ENCODE measurements at places on chromosomes 11 and 22.

DNA sequence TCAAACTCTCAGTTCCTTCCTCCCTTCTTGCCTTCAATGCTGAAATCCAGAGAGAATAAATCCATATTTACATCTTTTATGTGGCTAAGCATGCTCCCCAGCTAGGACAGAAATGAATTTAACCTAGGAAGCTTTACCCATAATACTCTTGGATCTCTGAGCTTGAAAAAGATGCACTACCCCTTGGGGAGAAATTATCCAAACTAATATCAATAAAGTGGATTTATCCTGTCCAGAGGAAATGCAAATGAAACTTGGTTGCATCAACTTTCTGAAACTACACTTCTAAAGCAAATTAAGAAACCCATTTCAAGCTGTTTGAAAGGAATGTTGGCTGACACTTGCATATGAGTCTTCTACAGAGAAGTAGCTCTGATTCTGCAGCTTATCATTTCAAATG lies 347.9 kb downstream of the TTC28 start:
- no peak for DNase-seq

- no peak for DNase-seq
Measured at GRCh38 chr11:125287491-125288210, 123.1 kb downstream of the PKNOX2 start.

DNA sequence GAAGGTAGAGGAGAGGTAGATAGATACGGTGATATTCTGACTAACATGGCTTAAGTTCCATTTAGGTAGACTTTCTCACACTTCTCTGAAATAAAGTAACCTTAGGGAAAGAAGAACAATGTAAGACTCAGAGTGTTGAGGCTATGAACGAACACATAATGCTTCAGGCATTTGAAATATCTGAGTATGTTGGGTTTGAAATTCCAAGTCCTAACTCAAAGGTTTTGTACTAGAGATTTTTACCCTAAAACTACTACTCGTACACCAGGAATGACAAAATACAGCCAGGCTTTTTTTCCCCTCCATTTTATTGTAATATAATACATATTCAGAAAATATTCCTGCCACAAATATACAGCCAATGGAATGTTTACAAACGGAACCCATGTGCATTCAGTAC lies 592.6 kb downstream of the ETS1 start:
- peak; percentile 48 for DNase-seq

GRCh38 chr11:120170741-120171261 lies 32.9 kb upstream of the TRIM29 start:
- DNase-seq = no peak

- DNase-seq = no peak
Measured at GRCh38 chr11:115990004-115990447, 485.8 kb upstream of the CADM1 start.

GRCh38 chr22:50525858-50526107 lies 385 bp upstream of the SCO2 start:
- DNase-seq = no peak

DNA sequence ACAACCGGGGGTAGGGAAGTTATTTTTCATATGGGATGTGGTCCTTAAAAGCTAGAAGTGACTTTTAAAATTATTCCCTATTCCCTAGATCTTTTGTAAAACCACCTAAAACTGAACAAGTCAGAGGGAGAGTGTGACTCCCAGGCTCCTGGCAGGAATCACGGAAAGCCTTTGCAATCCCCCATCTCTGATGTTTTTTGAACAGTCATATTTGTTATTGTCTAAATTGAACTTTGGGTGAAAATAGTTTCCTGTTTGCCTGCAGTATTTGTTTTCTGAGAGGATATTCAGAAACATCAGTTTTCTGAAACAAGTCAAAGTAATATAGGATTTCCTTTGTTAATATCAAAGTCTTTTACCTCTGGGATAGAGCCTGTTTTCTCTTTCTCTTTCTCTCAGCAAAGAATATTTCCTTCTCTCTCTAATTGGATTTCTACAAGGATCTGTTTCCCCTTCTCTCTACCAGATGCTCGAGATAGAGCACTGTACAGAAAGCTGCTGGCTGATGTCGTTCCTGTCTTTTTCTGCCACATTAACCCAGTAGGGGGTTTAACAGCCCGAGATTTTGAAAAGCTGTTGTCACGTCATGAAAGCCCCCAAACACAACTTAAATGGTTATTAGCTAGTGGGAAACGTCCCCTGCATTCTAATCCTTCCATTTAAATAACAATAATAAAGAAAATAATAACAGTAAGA lies 132.2 kb upstream of the PITPNB start:
- no peak for DNase-seq

DNA sequence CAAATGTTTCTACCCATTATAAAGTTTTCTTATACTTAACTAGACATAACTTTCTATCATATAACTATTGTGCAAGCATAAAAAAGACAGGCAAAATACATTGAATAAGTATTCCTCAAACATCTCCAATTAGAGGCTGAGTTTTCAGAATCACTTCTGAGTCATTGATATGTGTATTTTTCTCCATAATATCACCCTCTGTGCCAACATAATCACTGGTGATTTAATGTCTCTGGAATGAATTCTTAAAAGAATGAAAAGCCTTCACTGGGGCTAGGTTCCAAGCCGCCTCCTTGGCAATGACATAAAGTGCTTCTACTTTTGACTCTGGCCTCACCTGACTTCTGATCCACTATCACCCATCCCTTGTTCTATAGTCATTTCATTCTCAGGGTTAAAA lies 197.0 kb upstream of the E2F8 start:
- no peak for DNase-seq

DNA sequence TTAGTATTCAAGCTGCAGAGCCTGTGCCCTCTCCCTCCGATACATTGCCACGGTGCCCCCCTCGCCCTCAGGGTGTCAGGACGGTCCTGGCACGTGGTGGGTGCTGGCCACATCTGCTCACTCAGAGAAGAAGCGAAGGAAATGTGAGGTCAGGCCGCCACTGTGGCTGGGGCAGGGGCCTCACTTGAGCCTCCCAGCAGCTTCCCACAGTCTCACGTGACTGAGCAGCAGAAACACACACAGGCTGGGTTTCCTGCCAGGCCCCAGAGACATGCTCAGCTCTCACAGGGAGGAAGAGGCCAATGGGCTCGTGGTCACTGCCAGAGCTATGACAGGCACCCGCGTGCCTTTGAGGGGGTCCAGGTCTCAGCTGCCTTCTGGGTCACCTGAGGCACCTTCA lies 37.9 kb upstream of the PRR5 start:
- DNase-seq = no peak

DNA sequence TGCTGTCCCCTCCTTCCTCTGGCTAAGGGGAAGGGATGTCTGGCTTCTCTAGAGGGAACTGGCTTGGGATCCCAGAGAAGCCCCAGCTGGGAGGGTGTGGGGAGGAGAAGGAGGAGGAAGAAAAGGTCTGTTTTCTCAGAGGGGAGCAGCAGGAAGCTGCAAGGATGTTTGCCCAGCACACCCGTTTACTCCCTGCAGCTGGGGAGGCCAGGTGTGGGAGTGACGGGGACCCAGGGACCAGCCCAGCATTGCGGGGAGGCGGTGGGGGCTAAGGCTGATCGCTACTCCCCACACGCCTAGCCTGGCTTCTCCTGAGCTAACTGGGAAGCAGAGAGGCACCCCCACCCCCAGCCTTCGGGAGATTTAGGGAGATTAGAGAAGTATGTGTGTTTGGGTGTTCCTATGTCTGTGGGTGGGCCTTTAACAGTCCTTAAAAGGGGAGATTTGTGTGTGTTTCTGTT lies 3.9 kb downstream of the CREB3L1 start:
- DNase-seq = no peak

GRCh38 chr11:121533601-121534000 lies 80.8 kb upstream of the SORL1-AS1 start:
- no peak for DNase-seq

DNA sequence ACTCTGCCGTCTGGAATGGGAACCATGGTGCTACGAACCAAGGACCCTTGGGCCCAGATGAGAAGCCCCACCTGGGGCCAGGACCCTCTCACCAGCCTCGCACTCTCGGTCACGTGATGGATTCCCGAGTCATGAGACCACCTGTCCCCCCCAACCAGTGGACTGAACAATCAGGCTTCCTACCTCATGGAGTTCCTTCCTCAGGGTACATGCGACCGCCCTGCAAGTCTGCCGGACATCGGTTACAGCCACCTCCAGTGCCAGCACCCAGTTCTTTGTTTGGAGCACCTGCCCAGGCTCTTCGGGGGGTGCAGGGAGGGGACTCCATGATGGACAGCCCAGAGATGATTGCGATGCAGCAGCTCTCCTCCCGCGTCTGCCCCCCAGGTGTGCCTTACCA lies 20.8 kb upstream of the SLC25A18 start:
- DNase-seq = no peak

DNA sequence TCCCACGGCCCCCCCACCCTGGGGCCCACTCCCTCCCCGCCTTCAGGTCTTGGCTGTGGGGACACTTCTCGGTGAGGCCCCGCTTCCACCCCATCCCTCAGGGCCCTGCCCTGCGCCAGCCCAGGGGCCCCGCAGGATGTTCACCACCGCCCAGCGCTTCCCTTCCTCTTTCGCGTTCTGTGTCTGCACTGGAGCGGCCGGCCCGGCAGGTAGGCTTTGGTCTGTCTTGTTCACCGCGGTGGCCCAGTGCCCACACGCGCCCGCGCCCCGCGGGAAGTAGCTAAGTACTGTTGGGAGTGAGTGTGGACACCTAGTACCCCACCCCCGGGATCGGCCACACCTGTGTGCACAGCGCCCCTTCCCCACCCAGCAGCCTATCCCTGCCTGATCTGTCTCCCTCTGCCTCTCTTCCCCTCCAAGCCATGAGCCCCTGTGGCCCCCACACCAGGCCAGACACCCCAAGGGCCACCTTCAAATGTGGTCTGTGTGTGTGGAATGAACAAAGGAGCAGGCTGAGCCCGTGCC lies 85.4 kb downstream of the WNT7B start:
- no peak for DNase-seq

DNA sequence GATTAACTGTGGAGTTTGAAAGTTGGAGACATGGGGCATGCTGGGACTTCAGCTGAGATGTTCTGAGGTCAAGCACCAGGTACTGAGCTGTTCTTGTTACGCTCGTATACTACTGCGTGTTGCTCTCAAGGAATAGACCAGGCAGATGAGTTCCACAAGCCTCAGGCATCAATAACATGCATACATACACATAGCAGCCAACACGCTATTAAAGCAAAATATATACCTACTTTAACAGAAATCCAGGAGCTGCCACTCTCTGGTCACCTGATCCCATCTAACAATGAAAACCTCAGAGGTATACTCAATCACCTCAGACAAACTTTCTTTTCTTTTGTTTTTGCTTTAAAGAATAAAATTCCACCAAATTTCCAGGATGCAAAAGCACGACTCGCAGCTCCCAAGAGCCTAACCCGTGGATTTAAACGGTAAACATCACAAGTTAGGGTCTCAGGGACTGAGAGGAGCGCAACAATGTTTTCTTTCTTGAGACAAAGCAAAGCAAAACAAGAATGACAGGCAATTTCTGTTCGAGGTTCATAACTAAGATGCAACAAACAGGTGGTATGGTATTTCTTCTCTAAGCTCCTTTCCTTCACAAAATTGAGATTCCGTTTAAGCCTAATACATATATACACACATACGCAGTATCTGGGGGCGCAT lies 16.5 kb downstream of the BLID start:
- DNase-seq = no peak

GRCh38 chr11:2379466-2380174 lies 2.5 kb downstream of the CD81 start:
- no peak for DNase-seq

DNA sequence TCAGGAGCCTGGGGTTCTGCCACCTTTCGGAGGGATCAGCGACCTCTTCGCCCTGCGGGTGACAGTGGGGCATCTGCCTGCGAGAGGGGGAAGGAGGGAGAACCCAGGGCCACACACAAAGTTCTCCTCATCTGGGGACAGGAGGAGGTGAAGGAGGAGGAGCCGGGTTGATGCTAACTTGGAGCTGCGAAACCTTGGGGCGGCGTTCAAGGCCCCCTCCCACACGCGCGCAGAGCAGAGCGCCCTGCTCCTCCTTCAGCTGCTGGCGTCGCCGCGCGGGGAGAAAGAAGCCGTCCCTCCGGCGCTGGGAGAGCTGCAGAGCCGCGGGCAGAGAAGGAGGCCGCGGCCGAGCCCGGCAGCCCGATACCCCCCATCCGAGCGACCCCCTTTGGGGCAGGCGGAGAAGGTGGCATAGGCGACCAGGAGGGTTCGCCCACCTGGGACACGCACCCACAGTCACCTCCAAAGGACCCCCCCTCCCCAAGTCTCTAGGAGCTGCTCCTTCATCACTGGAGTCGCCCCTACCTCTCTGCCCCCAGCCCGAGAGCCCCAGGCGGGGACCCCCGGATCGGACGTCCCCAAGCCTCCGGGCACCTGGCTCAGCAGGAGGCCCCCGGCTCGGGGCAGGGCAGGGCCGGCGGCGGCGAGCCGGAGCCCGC lies at the start of gene RASD2:
RASD2 (plus strand) TSS at position 237 of the 659 bp plus-strand sequence. CDS start 5,979 bp downstream, outside the sequence.
- no peak for DNase-seq

GRCh38 chr22:42299586-42300258 lies 29.3 kb upstream of the TCF20 start:
- DNase-seq = no peak

GRCh38 chr11:8066036-8066910 lies 14.7 kb upstream of the TUB start:
- DNase-seq = no peak

GRCh38 chr11:43933608-43934551 lies 8.6 kb upstream of the C11orf96 start:
- DNase-seq = no peak

DNA sequence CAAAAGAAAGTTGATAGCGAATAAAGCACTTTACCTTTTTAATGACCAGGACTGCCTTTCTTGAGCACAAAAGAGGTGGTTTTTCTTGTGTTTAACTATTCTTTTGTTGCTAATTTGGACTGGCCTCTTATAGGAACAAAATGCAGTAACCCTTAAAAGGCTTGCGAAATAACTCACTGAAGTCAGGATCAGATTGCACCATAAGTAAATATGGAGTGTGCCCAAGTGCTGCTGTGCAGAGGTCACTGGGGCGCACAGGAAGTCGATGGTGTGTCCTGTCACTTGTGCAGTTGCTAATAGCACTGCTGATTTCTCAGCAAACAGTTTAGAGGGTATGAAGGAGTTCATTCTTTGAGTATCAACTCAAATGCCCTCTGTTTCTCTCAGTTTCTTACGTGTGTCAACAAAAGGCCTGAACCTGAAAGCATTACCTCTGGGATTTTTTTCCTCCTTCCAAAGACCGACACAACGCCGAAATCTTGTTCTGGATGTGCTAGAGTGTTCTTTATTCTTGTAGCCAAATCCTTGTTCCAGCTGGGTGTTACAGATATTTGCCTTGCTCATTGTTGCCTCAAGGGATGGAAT lies 71.3 kb downstream of the ATXN10 start:
- DNase-seq = peak; percentile 14

GRCh38 chr11:2394818-2395105 lies 5.8 kb upstream of the TSSC4 start:
- no peak for DNase-seq
